T-helper 2 cell treated with Interferon-gamma antibody and Interleukin-4, amounts not matched to agents 5 μg/mL and 100 μg/mL, for 36 hours (primary cell): ENCODE measurements at places on chromosomes 7 and 10.

GRCh38 chr10:5549462-5550249 is 24.9 kb downstream of the CALML3 start:
- no peaks in the 10 kb centered on the region for H3K36me3 ChIP-seq
- no peak for DNase-seq
- H3K27ac ChIP-seq = no peak overlapping the region
- no peak overlapping the region for H3K4me3 ChIP-seq
- peaks cover 25% of the 10 kb centered on the region for H3K4me1 ChIP-seq

DNA sequence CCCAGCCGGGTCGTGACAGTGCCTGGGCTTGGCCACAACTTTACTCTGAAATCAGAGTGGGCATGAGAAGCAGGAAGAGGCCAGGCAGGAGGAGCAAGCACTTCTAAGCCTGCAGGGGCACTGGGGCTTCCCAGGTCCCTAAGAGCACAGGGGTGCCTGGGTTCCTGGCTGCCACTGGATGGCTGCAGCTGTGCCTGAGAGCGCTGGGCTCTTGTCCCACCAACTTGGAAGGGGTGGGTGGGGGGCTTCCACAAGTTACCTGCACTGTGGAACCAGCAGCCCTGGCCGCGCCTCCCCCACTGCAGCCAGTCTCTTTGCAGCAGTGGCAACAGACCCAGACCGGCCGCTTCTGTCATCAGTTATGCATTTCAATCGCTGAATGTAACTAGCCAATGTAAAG is 434.7 kb upstream of the GRM3 start:
- no peak overlapping the region for H3K27ac ChIP-seq
- H3K27me3 ChIP-seq = no peaks in the 10 kb centered on the region
- no peak for DNase-seq
- H3K4me3 ChIP-seq = no peak overlapping the region

- no peaks in the 10 kb centered on the region for H3K27me3 ChIP-seq
- H3K4me1 ChIP-seq = peaks cover 19% of the 10 kb centered on the region
- no peak overlapping the region for H3K27ac ChIP-seq
Observed at GRCh38 chr10:24650669-24651391, 72.9 kb downstream of the ARHGAP21 start.

DNA sequence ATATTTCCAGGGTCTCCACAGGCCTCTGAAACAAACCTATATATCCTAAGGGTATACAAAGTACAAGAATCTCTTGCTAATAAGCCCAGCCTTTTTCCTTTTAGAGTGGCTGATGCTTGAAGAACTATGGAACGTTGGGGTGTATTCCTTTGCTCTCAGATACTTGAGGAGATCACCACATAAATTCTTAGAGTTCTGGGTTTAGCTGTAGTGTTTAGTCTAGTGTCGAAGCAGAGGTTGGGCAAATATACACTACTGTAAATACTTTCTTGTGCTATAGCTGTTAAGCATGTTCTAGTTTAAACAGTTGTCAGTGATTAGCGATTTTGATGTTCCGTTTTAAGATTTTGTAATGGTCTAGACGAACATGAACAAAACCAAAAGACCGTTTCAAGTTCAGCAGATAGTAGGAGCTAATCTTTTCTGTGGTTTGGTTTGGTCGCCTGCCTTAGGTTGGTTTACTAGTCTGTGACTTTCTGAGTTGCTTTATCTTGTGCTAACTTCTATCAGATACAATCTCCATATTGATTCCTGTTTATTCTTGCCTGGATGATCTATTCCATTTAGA is 229.6 kb downstream of the NSUN6 start:
- no peaks in the 10 kb centered on the region for H3K4me1 ChIP-seq
- DNase-seq = no peak
- H3K4me3 ChIP-seq = no peak overlapping the region
- no peak overlapping the region for H3K27ac ChIP-seq
- H3K27me3 ChIP-seq = peaks cover 7% of the 10 kb centered on the region

DNA sequence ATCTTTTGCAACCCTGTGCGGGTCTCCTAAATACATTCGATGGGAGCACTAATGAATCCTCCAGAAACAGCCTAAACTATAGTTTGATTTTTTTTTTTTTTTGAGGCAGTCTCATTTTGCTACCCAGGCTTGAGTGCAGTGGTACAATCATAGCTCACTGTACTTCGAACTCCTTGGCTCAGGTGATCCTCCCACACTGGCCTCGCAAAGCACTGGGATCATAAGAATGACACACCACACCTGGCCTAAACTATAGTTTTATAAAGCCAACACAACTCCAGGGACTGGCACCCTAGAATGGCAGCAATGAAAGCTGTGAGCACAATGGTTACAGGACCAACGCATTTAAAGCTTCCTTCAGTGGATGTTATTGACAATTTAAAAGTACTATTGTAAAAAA is 14.5 kb upstream of the JMJD1C start:
- H3K4me3 ChIP-seq = no peak overlapping the region
- peaks cover 2% of the 10 kb centered on the region for H3K4me1 ChIP-seq
- H3K36me3 ChIP-seq = no peaks in the 10 kb centered on the region
- no peak for DNase-seq
- H3K27me3 ChIP-seq = no peaks in the 10 kb centered on the region
- H3K27ac ChIP-seq = no peak overlapping the region

DNA sequence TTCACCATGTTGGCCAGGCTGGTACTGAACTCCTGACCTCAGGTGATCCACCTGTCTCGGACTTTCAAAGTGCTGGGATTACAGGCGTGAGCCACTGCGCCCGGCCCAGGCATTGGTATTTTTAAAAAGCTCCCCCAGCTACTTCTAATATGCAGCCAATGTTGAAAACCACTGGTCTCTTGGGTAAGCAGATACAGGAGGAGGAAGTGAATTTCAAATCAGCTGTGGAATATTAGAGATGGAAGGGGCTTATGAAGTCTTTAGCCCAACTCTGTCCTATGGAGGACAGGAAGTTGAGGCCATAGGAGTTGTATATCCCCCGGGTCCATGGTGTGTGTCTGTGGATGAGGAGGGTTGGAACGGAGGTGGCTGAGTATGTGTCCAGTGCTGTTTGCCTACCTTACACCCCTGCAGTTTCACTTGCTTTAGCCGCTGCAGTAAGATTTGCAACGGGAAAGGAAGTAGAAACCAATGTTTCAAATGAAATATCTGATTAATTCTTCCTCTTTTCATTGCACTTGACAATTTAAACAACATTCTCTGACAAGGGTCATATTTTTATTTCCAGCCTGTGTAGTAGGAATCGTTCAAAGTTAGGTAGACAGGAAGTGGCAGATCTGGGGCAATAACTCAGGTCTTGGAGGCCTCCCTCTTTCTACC is 3.4 kb downstream of the PDE6C start:
- H3K4me3 ChIP-seq = no peak overlapping the region
- no peaks in the 10 kb centered on the region for H3K4me1 ChIP-seq
- H3K27me3 ChIP-seq = peaks cover 16% of the 10 kb centered on the region

GRCh38 chr10:104641937-104642657 is 1.0 kb downstream of the SORCS3 start:
- H3K27me3 ChIP-seq = peaks cover 74% of the 10 kb centered on the region
- H3K36me3 ChIP-seq = no peaks in the 10 kb centered on the region
- no peak overlapping the region for H3K4me3 ChIP-seq
- DNase-seq = no peak
- H3K27ac ChIP-seq = no peak overlapping the region
- H3K4me1 ChIP-seq = peaks cover 3% of the 10 kb centered on the region

GRCh38 chr10:50622706-50623662 is 772 bp downstream of the SGMS1 start:
- DNase-seq = peak; percentile 52
- peak overlapping the region; percentile 76 for H3K27ac ChIP-seq
- H3K4me3 ChIP-seq = peak overlapping the region; percentile 86
- no peaks in the 10 kb centered on the region for H3K36me3 ChIP-seq
- peaks cover 25% of the 10 kb centered on the region for H3K27me3 ChIP-seq
- peaks cover 36% of the 10 kb centered on the region for H3K4me1 ChIP-seq

DNA sequence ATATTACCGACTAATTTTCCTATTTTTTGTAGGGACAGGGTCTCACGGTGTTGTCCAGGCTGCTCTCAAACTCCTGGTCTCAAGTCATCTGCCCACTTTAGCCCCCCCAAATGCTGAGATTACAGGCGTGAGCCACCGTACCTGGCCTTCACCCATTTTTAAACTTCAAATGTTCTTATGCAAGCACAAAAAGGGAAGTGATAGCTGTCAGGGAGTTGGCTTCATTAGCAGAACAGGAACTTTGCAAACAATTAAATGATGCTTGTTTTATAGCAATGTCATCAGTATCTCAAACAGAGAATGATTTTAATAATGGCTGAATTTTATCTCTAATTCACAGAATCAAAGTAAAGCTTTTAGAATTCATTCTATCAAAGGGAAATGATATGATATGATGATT is 49.8 kb upstream of the FAM171A1 start:
- DNase-seq = no peak
- no peaks in the 10 kb centered on the region for H3K4me1 ChIP-seq
- no peak overlapping the region for H3K4me3 ChIP-seq
- H3K27ac ChIP-seq = no peak overlapping the region

- no peaks in the 10 kb centered on the region for H3K27me3 ChIP-seq
- no peak for DNase-seq
- H3K27ac ChIP-seq = no peak overlapping the region
- no peaks in the 10 kb centered on the region for H3K36me3 ChIP-seq
- no peaks in the 10 kb centered on the region for H3K4me1 ChIP-seq
Observed at GRCh38 chr10:23779301-23779700, 340.4 kb downstream of the OTUD1 start.

DNA sequence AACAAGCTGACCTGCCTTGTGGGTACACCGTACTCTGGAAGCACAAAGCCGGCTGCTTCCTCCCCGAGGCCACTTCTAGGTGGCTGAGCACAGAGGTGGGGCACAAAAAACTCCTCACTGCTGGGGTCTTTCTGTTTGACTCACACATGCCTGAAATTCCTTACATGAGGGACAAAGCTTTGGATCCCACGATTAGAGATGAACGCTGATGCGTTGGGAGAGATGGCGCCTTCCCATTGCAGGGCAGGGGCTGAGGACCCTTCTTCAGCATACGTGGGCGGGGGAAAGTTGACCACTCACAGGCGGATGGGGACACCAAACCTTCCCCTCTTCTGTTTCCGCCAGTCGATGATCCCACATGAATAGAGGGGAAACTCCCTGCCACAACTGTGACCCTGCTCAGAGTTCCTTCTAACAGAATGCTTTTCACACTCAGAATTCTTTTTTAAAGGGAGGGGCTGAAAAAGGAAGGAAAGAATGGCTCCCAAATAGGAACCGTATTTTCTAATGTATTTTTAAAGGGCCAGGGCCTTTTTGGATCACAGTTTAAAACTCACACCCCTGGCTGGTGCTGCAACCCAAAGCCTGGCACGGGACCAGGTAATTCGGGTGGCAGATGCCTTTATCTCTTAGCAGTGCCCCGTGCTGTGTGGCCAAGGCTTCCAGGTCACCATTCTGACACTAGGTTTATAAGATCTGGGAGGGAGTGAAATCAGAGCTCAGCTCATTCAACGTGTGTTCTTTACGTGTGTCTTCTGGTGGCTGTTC is 134.0 kb downstream of the PRKAG2 start:
- no peaks in the 10 kb centered on the region for H3K27me3 ChIP-seq
- no peaks in the 10 kb centered on the region for H3K36me3 ChIP-seq
- peaks cover 3% of the 10 kb centered on the region for H3K4me1 ChIP-seq
- no peak overlapping the region for H3K27ac ChIP-seq

GRCh38 chr10:969473-970150 is 18.6 kb upstream of the GTPBP4 start:
- no peak for DNase-seq
- H3K4me3 ChIP-seq = no peak overlapping the region
- peaks cover 4% of the 10 kb centered on the region for H3K36me3 ChIP-seq
- no peak overlapping the region for H3K27ac ChIP-seq
- peaks cover 11% of the 10 kb centered on the region for H3K4me1 ChIP-seq

DNA sequence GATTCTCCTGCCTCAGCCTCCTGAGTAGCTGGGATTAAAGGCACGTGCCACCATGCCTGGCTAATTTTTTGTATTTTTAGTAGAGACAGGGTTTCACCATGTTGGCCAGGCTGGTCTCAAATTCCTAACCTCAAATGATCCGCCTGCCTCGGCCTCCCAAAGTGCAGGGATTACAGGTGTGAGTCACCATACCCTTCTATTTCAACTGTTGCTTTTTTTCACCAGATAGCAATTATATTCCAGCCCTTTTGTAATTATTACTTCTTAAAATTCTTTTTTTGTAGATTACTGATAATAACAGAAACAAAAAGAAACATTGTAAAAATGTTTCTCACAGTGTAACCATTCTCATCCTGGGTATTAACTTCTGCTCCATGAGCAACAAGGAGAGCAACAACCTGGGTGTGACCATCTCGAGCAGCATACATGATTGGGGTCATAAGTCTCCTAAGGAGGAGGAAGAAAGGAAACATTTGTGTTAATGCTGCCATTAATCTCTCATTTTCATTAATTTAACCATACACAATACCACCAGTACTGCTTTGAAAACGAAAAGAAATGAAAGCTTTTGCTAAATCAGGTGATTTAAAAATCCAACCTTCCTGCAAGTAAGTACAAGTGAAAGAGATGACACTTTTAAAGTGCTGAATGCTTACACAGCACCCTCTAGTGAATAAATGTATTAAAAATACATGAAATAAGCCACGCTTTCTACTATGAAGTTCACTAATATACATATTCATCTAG is 41.8 kb downstream of the ASZ1 start:
- H3K27me3 ChIP-seq = no peaks in the 10 kb centered on the region
- DNase-seq = no peak
- H3K4me3 ChIP-seq = no peak overlapping the region
- no peaks in the 10 kb centered on the region for H3K36me3 ChIP-seq

GRCh38 chr10:90205340-90205739 is 503.9 kb downstream of the KIF20B start:
- H3K4me1 ChIP-seq = no peaks in the 10 kb centered on the region
- no peaks in the 10 kb centered on the region for H3K36me3 ChIP-seq
- no peak overlapping the region for H3K27ac ChIP-seq
- DNase-seq = no peak

DNA sequence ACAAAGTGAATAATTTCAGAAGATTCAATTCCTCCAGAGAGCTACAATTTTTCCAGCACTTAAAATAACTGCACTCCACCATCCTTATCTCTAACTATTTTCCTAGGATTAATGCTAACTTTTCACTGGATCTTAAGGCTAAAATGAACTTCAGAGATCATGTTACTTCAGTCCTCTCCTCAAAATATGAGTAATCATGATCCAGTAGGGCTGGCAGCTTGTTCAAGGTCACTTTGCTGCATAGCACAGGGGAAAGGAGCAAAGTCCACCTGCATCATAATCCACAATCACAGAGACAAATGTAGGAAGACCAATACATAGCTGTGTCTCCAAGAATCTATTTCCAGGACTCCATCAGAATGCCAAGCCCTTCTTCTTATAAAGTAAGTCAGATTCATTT is 150.3 kb downstream of the LRRTM3 start:
- H3K4me3 ChIP-seq = no peak overlapping the region

- DNase-seq = no peak
- no peaks in the 10 kb centered on the region for H3K36me3 ChIP-seq
- peaks cover 8% of the 10 kb centered on the region for H3K27me3 ChIP-seq
- H3K27ac ChIP-seq = no peak overlapping the region
- H3K4me3 ChIP-seq = no peak overlapping the region
Observed at GRCh38 chr7:34735526-34735925, 77.5 kb downstream of the NPSR1 start.
